ENCODE measurements at places on chromosomes 11 and 22.

DNA sequence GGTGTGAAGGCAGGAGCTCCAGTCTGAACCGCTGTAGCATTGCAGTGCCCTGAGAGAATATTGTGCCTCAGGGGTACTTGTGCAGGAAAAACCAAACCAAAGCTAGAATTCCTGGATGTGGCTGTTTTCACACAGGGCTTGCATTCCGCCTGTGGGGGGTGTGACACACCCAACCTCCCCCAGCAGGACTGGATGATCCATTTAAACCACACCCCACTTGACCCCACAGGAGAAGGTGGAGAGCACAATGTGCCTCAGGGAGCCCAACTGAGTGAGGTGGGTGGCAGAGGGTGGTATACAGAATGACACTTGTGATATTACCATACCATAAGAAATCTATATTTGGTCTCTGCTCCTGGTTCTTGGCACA is 66.9 kb upstream of the SLC22A12 start:
- DNase-seq = no peak

DNA sequence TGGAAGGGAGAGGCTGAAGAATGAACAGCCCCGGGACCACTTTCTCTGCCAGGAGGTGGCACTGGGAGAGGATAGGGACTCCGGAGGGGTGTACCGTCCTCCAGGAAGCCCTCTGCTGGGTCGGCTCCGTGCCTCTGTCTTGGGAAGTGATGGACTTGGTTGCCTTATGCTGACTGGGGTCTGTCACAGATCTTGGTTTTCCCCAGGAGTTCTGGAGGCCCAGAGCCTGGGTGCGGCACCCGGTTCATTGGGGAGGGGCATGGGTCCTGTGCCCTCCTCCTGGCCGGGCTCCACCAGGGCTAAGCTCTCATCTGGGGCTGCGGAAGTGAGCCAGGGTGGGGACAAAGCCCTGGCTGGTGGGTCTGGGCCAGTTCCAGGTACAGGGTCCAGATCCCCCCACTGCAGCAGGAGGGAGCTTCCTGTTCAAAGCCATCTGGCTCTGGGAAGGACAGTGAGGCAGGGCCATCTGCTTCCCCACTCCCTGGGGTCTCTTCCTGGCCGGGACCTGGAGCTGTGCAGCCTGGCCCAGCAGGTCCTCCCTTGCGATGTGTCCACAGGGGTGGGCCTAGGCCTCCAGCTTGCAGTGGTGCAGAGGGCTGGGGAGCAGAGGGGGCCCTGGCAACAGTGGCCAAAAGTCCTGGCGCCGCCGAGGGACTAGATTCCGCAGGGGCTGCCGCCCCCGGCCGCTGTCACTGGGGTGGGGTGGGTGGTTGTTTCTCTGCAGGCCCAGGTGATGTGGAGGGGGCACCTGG is 1.1 kb upstream of the AP2A2 start:
- DNase-seq = peak; percentile 32

DNA sequence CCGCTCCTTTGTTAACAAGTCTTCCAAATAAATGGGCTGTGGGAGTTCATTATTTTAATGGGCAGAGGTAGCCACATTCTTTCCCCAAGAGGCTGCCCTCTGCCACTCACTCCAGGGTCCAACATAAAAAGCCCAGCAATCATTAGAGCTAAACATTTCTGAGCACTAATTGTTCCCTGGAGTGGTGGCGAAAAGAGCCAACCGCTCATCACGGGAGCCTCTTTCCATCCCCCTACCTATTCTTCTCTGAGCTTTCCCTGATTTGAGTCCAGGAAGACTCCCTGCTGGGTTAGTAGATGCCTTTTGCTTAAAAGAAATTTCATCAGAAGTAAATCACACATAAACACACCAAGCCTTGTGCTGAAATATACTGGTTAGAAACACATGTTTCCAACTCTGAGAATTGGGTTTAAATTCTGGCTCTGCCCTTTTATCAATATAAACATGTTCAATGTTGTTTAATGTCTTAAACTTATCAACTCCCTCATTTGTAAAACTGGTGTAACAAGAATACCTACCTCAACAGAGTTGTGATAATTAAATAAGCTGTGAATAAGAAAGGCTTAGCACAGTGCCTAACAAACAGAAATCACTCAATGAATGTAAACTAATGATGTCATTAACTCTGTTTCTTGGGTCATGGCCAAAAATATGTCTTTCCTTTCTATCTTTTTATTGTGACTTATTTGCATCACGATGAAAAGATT is at the start of gene OR5A2:
TSS of gene OR5A2 (minus strand) at position 53 of the 707 bp plus-strand sequence. CDS start 3,460 bp downstream, outside the sequence.
- no peak for DNase-seq

DNA sequence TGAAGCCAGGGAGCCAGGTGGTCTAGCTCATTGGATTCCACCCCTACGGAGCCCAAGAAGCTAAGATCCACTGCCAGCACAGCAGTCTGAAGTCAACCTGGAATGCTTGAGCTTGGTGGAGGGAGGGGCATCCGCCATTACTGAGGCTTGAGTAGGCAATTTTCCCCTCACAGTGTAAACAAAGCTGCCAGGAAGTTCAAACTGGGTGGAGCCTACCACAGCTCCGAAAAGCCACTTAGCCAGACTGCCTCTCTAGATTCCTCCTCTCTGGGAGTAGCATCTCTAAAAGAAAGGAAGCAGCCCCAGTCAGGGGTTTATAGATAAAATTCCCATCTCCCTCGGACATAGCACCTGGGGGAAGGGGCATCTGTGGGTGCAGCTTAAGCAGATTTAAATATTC is 620.3 kb downstream of the NELL1 start:
- DNase-seq = no peak

- no peak for DNase-seq
Observed at GRCh38 chr11:133991101-133991500, 34.3 kb upstream of the IGSF9B start.

- DNase-seq = no peak
Observed at GRCh38 chr11:128948583-128948982, 5.9 kb upstream of the TP53AIP1 start.

GRCh38 chr22:39722501-39722900 is 151.9 kb downstream of the CACNA1I start:
- no peak for DNase-seq

DNA sequence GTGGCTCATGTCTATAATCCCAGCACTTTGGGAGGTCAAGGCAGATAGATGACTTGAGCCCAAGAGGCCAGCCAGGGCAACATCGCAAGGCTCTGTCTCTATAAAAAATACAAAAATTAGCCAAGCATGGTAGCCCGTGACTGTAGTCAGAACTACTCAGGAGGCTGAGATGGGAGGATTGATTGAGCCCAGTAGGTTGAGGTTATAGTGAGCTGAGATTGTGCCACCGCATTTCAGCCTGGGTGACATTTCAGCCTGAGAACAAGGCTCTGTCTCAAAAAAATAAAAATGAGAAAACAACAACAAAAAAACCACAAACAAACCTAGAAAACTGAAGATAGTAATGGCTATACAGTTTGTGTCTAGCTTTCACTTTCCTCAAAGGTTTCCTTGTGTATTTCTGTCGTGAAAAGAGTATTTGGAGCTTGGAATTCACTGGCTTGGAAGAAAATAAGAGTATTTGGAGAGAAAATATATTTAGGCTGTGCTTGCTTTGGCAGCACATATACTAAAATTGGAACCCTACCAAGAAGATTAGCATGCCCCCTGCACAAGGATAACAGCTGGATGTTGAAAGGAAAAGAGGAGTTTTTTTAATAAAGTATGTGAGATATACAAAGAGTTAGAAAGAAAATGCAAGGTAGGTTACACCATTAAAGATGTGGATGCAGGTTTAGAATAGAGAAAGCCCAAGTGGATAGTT is 3.9 kb upstream of the BIRC3 start:
- DNase-seq = no peak

DNA sequence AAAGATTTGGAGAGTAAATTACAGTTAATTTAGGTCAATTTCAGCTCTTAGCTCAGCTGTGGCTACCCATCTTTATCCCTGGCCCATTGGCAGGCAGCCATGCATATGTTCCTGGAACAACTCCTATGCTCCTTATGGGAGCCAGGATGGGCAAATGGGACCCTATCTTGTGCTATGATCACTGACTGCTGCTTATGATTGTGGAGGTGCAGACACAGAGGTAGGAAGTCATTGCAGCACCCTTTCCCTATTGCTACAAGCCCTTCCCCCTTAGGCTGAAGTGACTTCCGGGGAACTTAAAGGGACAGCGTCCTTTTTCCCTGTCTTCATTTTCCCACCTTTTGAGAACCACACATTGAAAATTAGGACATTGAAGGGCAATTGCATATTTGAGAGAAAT is 112.7 kb downstream of the FCHSD2 start:
- DNase-seq = no peak

DNA sequence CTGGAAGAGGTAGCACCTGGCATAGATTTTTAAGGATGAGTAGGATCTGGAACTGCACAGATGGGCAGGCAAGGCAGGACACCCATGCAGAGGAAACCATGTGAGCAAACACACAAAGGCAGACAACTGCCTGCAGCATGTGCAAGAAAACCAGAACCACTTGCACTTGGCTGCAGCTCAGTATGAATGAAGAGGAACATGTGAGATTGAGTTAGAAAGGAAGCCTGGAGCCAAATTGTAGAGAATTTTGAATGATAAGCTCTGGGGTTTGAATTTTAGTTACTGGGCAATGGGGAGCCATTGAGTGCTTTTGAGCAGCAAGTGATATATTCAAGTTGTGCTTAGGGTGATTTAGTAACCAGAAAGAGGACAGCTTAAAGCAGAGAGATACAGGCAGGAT is 583.4 kb downstream of the SOX6 start:
- DNase-seq = no peak

DNA sequence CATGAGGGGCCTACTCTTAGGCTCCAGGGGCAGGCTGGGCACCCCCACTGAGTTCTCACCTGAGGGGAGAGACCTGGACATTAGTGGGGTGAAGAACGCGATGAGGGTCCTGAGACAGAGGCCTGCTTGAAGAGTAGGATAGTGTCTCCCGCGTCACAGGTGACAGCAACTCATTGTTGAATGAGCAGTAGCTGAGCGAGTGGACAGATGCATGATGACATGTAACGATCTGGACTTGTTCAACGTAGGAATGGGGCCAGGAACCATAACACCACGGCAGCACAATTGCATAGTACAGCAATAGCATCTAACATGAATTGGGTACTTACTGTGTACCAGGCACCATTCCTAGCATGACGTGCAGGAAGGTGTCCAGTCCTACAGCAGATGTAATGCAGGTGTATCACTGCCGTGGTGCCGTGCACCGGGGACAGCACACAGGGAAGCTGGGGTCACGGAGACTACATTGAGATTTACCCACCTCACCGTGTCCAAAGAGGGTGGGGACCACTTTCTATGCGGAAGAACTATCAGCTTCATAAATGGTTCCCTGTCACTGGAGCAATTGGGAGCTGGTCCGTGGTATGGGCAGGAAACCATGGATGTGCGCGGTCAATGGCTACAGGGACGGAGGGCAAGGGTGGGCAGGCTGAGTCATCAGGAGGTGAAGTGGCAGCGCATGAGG is 1019.1 kb downstream of the TBC1D22A start:
- DNase-seq = no peak

- DNase-seq = no peak
Observed at GRCh38 chr11:108224911-108225786, 2.3 kb downstream of the ATM start.

DNA sequence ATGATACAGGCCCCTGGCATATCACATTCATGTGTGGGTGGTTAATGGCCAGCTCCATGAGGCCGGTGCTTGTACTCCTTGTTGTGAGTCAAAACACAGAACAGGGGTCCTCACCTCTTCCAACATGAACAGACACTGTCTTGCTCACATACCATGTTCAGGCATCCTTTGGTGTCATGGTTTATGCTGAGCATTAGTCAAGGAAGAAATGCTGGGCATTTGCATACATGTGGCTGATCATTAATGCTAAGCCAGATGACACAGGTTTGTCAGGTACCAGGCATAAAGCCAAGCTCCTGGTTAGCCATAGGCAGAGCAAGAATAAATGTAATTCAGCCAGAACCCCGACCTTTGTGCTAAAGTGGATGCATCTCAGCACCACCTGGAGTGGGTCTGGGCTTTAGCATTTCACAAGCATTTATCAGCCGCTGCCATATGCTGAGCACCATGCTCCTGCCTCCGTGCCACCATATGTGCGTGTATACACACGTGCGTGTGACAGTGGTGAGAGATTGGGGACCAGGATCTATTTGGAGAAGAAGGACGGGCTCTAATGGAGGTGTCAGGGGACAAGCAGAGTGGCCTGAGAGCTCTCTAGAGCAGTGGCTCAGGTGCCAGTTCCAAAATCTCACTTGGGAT is 55.0 kb downstream of the MICAL2 start:
- no peak for DNase-seq

DNA sequence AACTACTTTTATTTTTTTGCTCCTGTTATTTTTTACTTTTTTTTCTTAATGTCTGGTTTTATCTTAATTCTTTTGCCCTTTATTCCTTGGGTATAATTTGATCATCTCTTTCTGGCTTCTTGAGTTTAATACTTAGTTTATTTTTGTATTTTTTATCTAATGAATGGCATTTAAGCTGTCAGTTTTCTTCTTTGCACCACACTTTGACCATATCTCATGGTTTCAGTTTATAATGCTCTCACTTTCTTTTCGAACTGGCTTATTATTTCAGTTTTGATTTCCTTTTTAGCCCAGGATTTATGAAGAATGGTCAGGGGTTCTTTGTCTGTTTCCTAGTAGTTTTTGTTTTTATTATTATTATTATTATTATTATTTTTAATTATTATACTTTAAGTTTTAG is 48.3 kb downstream of the QSER1 start:
- DNase-seq = no peak

GRCh38 chr11:13046637-13047570 is 37.8 kb downstream of the RASSF10 start:
- DNase-seq = no peak

- DNase-seq = no peak
Observed at GRCh38 chr11:38598418-38598817, 2000.4 kb upstream of the RAG2 start.
